ENCODE measurements at places on chromosomes 2 and 18.

- DNase-seq, result peak; percentile 68
Measured at GRCh38 chr2:147910990-147911473, 66.2 kb downstream of the ACVR2A start.

GRCh38 chr18:39909706-39910105 lies 2045.3 kb upstream of the PIK3C3 start:
- DNase-seq, result no peak

DNA sequence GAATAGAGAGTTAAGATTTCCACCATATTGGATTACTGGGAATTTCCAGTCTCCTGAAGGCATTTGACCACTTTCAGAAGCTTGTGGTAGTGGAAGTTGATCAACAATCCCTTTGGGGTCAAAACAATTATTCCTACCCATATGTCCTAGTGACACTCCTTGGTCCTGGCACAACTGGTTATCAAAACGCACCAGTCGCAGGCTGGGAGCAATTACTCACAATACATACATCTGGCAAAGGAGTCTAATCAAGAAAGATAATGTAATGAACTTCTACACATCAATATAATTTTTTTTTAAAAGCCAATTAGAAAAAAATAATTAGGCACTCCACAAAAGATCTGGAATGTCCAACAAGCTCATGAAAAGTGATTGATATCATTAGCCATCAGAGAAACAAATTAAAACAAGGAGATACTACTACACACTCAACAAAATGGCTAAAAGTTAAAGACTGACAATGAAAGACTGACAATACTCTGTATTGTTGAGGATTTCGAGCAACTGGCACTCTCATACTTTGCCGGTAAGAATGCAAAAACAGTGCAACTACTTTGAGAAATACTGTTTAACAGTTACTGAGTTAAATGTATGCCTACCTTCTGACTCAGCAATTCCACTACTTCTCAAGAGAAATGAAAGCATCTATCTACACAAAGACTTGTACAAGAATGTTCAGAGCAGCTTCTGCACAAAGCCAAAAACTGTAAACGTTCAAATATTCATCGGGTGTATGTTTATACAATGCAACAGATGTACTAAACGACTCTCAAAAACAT lies 2.0 kb downstream of the INO80C start:
- DNase-seq, result no peak

DNA sequence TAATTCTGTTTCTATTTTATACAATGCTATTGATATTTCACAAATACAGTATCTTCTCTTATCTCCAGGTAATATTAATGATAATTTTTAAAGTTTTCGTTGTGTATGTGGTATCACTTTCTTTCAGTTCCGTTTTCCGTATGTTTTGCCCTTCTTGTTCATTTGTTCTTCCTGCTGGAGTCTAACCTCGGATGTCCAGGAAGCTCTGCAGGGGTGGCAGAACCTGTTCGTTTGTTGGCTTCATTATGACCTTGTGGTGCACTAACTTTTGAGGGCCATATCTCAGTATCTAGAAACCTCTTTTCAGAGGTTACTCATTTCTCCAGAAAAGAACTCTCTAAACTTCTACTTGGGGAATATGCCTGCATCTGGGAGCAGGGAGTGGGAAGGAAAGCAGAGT lies 134.5 kb downstream of the NBAS start:
- DNase-seq, result no peak

GRCh38 chr2:30447149-30448045 lies at the start of gene LCLAT1:
LCLAT1 (plus strand) TSS chr2:30447246; CDS start chr2:30525591, 78,345 bp downstream.
- DNase-seq, result peak; percentile 61

- no peak for DNase-seq
Measured at GRCh38 chr2:73919596-73920228, 7.0 kb upstream of the DGUOK start.

- no peak for DNase-seq
Measured at GRCh38 chr2:51981783-51982182, 949.9 kb upstream of the NRXN1 start.

DNA sequence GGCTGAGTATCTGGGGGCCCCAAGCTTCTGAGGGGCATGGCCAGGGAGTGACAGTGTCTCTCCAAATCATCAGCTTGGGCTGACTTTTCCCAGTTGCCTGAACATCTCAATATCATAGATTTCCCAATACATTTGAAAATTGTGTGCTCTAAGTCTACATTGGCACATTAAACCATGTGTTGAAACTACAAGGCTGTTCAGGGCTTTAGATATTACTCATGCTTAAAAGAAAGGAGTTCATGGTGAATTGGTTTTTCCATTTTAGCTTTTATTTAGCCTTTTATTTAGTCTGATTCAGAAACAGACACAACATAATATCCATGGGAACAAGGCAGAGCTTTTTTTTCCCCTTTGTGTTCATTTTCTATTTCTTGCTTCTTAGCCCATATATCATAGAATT lies 49.9 kb upstream of the GALR1 start:
- no peak for DNase-seq

GRCh38 chr18:48842259-48843061 lies 108.3 kb downstream of the SMAD7 start:
- DNase-seq, result no peak

Data from HFFc6 (cell line).